ENCODE measurements at places on chromosomes 12 and 14.

- DNase-seq: no peak
These were observed 3.4 kb downstream of the PTCSC3 start for GRCh38 chr14:36173161-36173560.

DNA sequence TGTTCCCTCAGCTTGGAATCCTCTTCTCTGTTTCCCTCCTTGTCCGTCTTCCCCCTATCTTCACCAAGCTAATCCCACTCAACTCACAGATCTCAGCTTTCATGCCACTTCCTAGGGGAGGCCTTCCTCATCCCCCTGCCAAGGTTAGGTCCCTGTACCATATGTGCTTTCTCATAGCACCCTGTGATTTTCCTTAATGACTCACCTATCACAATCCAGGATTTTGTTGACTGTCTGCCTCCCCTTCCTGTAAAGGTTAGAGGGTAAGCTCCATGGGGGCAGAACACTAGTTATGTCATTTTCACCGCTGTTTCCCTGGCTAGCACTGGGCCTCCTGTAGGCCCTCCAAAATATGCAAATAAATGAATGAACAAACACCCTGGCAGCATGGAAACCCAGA, 57.6 kb downstream of the CRADD start:
- no peak for DNase-seq

DNA sequence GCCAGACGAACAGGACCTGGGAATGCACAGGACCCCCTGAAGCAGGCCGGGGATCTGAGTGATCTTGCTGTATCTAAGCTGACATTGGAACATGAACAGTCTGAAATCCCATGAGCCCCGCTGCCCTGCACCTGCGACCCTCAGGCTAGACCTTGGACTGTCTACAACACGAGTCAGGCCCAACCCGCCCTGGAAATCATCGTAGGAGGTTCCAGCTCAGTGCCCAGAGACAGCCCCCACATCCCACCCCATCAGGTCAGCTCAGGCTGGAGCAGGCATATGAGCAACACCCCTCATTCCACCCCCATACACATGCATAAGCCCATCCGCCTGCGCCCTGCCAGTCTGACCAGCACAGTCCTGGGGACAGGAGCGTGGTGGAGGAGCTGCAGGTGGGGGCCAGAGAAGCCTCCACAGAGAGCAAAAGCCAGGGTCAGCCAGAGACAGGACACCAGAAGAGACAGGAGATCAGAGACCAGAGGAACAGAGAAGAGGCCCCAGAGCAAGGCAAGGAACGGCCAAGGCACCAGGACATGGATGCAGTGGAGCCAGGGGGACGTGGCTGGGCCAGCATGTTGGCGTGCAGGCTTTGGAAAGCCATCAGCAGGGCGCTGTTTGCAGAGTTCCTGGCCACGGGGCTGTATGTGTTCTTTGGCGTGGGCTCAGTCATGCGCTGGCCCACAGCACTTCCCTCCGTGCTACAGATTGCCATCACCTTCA, at the start of gene AQP6:
Gene AQP6 (plus strand): TSS at position 307 of the 720 bp plus-strand sequence. CDS start 227 bp downstream, at position 534.
- DNase-seq: no peak

GRCh38 chr14:88866305-88866704, 41.9 kb downstream of the TTC8 start:
- DNase-seq: no peak

GRCh38 chr12:11633968-11634367, 15.5 kb upstream of the ETV6 start:
- peak; percentile 46 for DNase-seq

DNA sequence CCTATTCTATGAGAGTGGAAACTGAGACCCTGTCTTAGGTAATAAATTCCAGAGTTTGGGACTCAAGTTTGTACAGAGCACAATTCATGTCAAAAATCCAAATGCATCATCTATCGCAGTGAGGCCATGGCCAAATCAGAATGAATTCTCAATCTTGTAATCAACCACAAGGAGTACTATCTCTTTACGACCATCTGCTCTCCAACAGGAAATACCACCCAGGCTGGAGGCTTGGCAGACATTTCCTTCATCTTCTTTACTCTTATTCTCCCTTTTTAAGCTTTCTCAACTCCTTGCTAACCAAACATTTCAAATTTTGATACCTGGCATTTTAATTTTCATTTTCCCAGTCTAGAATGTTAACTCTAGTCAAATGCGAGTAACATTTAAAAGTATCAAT, 32.7 kb upstream of the RNU6-7 start:
- DNase-seq: no peak

DNA sequence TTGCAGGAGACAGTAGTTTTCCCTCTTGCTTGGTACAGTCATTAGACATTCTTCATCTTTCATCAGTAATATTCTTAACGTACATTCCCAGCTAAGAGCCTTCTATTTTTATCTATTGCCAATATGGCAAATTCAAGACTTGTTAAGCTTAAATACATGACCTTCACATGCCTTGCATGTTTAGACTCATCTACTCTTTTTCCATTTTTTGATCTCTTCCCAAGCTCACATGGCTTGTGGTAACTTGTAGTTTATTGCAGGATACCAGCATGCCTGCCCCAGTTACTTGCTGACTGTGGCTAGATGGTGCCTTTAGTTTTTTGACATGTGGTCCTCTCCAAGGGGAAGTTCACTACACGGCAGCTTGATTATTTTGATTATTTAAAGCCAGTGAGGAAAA, 729.0 kb downstream of the SLC6A15 start:
- DNase-seq: no peak

- DNase-seq: no peak
These were observed 190.6 kb downstream of the TMX1 start for GRCh38 chr14:51430633-51431032.

GRCh38 chr14:55188686-55189295, 2.6 kb downstream of the DLGAP5 start:
- DNase-seq: no peak

GRCh38 chr12:122980183-122981035, at the start of gene ARL6IP4:
TSS of gene ARL6IP4 (plus strand) at chr12:122980681. CDS start at chr12:122981140, 459 bp downstream.
- no peak for DNase-seq

DNA sequence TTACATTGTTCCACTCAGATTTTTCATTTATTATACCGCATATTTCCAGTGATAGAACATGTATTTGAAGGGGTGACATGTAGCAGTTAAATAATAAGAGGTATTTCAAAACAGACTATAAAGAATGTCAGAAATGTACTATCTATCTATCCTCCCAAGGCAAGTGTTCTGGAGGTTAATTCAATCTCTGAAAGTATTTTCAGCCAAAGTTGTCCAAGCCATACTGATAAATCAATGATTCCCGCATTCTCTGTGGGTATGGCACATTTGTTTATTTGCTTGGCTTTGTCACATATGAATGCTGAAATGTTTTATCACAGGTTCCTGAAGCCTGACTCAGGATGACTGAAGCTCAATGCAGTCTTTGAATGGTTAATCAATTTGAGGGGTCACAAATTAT, 35.8 kb downstream of the KCNH5 start:
- DNase-seq: no peak

- DNase-seq: no peak
These were observed 58.6 kb downstream of the C14orf132 start for GRCh38 chr14:96097752-96098151.

GRCh38 chr12:75305412-75306332, 24.5 kb downstream of the CAPS2 start:
- DNase-seq: no peak

- DNase-seq: no peak
These were observed 32.0 kb downstream of the RFLNA start for GRCh38 chr12:124326871-124327270.

DNA sequence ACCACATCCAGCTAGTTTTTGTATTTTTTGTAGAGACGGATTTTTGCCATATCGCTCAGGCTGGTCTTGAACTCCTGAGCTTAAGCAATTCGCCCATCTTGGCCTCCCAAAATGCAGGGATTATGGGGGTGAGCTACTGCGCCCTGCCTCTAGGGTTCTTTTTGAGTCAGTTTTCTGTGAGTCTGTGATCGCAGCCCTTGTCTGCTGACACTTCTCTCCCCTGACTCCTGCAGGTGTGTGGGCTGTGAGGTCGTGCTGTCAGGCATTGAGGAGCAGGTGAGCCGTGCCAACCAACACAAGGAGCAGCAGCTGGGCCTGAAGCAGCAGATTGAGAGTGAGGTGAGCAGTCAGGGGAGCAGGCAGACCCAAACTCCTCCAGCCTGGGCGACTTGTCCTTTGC, 6.3 kb downstream of the COPS7A start:
- no peak for DNase-seq

DNA sequence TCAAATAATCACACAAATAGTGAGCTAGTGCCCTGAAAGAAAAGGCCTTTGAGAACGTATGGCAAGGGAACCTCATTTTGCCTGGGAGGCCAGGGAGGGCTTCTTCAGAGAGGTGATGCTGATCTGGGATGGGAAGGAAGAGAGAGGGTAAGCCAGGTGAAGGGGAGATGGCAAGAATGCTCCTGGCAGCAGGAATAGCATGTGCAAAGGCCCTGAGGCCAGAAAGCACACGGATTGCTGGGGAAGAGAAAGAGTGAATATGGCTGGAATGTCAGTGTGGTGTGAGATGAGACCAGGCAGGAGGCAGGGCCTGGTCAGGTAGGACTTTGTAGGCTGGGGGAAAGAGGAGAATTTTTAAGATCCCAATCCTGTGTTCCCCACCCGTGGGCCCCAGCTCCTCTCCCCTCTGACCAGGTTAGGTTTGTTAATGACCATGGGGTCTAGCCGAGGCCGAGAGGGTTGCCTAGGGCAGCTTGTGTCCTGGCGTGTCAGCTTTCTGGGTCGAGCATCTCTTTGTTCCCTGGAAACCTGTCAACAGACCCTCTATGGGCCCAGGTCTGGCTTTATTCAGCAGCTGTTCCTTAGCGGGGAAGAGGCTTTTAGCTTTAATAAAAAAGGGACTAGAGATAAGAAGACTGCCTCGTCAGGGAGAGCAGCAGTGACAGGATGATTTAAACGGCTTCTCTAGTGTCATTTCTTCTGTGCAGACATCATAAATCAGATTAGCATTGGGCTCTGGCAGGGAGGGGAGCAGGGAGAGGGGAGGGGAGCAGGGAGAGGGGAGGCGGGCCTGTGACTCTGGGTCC, 123.4 kb downstream of the ADCK1 start:
- no peak for DNase-seq

- DNase-seq: no peak
These were observed 177.3 kb upstream of the PLXNC1 start for GRCh38 chr12:93970900-93971688.

GRCh38 chr14:96102081-96102856, 63.1 kb downstream of the C14orf132 start:
- DNase-seq: no peak

DNA sequence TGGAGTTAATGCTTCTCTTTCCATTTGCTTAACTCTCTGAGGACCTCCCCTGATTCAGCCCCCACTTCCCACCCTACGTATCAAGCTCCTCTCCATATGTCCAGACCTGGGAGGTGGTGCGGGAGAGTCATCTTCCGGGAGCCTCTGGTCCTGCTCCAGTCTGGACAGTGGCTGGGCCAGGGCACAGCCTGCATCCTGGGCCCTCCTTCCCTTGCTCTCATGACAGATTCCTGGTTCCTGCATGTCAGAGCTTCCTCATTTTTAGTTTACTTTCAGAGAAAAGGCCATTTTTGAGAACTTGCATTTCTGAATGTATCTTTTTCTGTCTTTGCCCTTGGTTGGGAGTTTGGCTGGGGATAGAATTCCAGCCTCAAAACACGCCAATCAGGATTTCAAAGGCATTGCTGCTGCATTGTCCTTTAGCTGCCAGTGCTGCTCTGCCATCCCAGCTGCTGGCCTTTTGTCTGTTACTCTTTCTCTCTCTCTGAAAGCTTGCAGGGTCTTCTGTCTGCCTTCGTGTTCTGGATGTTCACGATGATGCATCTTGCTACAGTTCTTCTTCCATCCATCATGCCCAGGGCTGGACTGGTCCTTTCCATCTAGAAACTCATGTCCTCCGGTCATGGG, 54.7 kb downstream of the SLC6A12 start:
- DNase-seq: no peak

- no peak for DNase-seq
These were observed 722 bp downstream of the TMED8 start for GRCh38 chr14:77375973-77376770.

DNA sequence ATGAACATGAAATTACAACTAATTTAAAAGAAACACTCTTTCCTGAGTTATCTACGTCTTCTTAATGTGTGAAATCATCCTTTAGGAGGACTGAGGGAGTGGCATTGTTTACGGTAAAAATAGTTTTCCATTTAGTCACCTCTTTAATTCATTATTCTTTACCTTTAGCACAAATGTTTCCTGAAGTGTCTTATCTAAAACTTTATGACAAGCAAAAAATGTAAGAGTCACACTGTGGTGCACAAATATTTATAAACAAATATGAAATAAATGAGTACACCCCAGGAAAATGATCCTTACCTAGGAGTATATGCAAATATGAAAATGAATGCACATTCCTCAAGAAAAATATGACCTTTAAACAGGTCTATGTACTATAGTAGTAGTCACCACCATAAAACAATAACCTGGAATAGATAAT, 104.6 kb downstream of the PTPRR start:
- no peak for DNase-seq

- no peak for DNase-seq
These were observed 664.9 kb downstream of the VRK1 start for GRCh38 chr14:97462081-97462480.

- DNase-seq: no peak
These were observed 1.8 kb downstream of the OTOGL start for GRCh38 chr12:80101126-80101525.

GRCh38 chr14:102208741-102209140, 69.0 kb downstream of the WDR20 start:
- DNase-seq: no peak

DNA sequence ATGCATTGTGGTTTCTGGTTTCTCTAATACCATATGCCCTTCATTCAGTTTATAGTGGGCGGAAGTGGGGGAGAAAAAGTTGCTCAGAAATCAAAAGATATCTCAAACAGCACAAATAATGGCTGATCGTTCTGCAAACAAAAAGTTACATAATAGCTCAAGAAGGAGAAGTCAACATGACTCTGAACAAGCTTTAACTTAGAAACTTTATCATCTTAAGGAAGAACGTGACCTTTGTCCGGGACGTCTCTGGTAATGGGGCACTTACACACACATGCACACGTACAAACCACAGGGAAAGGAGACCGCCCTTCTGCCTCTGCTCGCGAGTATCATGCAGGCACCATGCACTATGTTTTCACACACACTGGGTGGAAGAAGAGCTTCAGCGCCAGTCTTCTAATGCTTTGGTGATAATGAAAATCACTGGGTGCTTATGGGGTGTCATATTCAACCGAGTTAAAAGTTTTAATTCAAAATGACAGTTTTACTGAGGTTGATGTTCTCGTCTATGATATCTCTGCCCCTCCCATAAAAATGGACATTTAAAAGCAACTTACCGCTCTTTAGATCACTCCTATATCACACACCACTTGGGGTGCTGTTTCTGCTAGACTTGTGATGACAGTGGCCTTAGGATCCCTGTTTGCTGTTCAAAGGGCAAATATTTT, 4.7 kb downstream of the FOS start:
- no peak for DNase-seq

GRCh38 chr14:77257700-77258099, 13.3 kb downstream of the NGB start:
- DNase-seq: no peak

- DNase-seq: no peak
These were observed 966.2 kb downstream of the NRXN3 start for GRCh38 chr14:79136071-79137044.

DNA sequence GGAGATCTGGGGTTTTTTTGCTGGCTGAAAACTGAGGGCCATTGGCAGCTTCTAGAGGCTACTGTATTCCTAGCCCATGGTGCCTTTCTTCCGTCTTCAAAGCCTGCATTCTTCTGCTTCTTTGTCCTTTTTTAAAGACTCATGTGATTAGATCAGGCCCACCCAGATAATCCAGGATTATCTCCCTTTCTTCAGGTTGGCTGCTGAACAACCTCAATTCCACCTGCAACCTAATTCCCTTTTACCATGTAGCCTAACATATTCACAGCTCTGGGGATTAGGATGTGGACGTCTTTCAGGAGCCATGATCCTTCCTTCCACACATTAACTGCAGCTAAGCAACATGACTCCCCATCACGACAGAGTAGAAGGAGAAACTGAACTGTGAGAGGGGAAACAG, 985.5 kb downstream of the DIO2 start:
- DNase-seq: no peak

Data from BJ (cell line).